Stimulated activated CD8-positive, alpha-beta memory T cell treated with anti-CD3 and anti-CD28 coated beads, Interleukin-7, amount 100 ng/mL, for 48 hours (primary cell): ENCODE measurements at places on chromosomes 7 and 10.

DNA sequence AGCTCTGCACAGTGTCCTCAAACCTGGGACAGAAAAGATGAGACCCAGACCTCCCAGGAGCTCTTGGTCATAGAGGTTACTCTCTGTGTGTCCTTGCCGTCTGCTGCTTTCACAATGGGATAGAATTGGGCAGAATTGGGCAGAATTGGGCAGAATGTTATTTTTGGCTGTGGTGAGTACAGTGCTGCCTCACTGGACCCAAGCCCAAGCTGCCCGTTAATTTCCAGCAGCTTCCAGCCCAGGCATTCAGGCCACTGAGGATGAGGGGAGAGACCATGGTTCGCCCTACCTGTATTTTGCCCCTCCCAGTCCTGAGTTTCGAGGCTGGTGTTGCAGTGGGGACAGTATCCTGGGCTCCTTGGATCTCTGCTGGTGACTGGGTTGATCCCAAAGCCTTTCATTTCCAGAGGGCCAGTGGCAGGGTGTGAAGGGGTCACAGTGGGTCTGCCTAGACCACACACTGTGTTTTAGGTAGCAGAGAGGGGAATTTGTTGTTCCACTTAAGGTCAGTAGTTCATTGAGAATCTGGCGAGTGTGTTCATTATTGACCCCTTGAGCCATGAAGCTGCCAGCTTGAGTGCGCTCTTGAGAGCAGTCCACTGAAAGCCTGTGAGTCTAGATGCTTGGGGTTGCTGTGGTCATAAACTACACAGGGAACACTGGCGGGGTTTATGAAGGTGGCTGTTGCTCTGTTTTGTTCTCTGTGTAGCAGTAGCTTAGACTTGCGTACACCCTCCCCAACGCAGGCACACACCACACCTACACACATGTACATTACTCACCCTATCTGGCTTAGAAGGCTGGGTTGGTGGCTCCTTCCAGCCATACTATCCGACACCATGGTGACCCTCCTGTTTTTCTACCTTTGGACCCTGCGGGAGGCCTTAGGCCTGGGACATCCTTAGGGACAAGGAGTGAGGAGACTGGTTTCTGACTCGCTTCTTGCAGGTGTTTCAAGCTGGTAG, 23.5 kb downstream of the NACAD start:
- no peak for DNase-seq

GRCh38 chr7:100884736-100885439, 4.6 kb downstream of the UFSP1 start:
- DNase-seq = no peak

GRCh38 chr7:149669121-149669818, 104.1 kb downstream of the ZNF467 start:
- DNase-seq = no peak

GRCh38 chr10:11113156-11113555, 95.5 kb downstream of the CELF2 start:
- no peak for DNase-seq

GRCh38 chr10:43322331-43322730, 49.1 kb upstream of the FXYD4 start:
- no peak for DNase-seq

GRCh38 chr7:74042746-74043522, 15.0 kb downstream of the ELN start:
- DNase-seq = no peak

DNA sequence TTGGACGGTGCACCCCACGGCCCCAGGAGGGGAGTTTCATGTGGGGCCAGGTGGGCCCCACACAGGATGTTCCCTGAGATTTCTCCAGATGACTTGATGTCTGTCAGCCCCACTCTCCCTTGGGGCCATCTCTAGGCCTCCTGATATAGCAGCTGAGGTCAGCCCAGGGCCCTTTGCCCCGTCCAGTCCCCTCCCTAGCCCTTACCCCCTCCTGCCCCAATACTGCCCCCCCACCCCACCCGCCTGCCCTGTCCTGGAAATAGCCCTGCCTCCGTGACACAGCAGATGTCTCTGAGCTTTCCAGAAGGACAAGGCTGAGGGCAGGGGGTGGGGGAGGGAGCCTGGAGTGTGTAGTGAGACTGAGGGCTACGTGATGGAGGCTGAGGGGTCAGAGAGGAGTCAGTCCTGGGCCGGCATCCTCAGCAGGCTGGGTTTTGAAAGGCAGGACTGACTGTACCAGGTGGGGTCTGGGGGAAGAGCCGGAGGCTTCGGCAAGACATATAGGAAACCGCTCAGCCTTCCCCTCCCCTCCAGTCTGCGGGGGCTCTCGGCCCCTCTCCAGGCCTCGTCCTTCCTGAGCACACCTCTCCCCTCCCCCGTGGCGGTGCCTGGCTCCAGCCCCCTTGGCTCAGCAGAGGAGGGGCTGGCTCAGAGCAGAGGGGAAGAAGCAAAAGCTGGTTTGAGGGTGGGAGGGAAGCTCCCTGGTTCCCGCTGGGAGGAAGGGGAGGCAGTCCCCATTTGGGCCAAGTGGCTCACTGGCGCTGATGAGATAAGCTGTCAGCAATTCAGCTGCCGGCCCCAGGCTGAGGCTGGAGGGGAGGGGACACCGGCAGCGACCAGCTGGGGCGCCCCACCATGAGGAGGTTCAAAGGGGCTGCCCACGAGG, 2.0 kb downstream of the FLNC start:
- no peak for DNase-seq

DNA sequence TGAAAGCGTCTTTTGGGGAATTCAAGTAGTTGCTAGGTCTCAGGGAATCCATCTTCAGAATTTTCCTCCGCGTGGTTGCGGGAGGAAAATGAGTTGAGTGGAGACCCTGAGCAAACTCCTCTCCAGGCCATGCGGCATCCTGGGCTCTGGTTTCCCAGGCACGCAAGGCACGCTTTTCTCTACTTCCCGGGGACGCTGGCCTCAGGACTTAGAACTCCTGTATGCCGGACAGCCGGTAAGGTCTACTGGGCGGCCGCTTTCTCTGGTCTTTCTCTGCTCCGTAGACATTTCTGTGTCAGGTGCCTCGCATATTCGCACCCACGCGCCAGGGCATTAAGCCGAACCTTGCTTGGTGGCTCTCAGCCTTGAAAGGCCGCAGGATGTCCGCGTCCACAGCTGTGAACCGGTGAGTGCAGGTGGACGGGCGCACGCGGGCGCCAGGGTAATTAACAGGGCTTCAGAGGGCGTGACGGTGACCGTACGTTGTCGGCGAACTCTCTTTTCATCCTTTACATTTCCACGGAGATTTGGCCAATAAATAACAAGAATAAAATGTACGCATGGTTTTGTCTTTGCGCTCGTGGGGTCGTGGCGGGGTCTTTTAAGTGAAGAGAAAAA, 992 bp upstream of the RBM20 start:
- DNase-seq = no peak

- DNase-seq = no peak
Measured at GRCh38 chr10:110512461-110513187, 14.9 kb downstream of the DUSP5 start.

- DNase-seq = no peak
Measured at GRCh38 chr10:97547962-97548361, 24.6 kb upstream of the ANKRD2 start.

DNA sequence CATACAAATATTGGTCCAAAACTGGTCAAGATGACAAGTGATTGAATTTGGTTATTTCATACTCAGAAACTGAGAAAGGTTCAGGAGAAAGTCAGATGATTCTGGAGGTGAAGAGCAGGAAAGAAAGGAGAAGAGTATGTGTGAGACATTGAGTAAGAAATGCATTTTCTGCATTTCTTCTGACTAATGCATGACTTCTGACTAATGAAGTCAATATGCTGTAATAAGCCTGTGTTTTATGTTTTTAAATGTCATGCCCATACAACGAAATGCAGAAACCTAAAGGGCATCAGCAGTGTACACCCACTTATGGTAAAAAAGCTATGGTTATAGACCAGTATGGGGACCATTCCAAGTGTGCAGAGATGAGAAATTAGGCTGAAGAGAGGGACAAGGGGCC, 1227.8 kb upstream of the SORCS1 start:
- DNase-seq = no peak

- DNase-seq = no peak
Measured at GRCh38 chr7:55427800-55428199, 62.7 kb downstream of the LANCL2 start.

- no peak for DNase-seq
Measured at GRCh38 chr10:20381761-20382160, 515.4 kb downstream of the NEBL start.
